ENCODE measurements at places on chromosomes 12 and 14.

- DNase-seq = no peak
Observed at GRCh38 chr12:104969343-104969742, 11.3 kb upstream of the SLC41A2 start.

DNA sequence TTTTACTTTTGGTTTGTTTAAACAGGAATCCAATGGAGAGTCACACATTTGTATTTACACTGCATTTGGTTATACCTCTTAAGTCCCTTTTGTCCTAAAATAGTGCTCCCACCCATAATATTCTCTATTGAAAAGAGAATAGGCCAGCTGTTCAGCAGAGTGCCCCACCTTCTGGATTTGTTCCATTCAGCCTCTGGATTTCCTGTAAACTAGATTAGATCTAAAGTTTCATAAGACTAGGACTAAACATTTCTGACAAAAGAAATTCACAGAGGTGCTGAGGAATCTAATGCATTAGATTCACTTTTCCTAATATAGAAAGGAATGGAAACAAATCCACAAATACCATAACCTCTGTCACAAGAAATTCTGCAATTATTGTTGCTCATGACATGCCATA lies 38.1 kb downstream of the GCH1 start:
- no peak for DNase-seq

- DNase-seq = no peak
Observed at GRCh38 chr12:104122298-104122697, 15.7 kb downstream of the NFYB start.

GRCh38 chr12:26122681-26123481 lies 2.0 kb downstream of the BHLHE41 start:
- peak; percentile 45 for DNase-seq

DNA sequence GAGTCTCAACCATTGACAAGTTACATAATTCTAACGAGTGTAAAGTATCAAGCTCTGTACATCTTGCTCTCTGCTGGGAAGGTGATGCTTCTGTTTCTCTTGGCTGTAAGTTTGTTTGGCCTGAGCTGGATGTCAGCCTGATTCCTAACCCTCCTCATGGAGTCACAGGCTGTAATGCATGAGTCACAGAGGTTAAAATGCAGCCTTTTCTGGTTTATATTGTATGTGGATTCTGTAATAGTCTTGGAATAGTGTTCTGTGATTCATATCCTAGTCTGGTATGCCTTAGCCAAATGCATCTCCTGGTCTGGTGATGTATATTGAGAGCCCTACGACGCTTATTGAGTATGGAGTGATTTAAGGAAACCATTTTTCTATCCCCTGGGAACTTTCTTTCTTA lies 104.5 kb upstream of the FRMD6 start:
- no peak for DNase-seq

DNA sequence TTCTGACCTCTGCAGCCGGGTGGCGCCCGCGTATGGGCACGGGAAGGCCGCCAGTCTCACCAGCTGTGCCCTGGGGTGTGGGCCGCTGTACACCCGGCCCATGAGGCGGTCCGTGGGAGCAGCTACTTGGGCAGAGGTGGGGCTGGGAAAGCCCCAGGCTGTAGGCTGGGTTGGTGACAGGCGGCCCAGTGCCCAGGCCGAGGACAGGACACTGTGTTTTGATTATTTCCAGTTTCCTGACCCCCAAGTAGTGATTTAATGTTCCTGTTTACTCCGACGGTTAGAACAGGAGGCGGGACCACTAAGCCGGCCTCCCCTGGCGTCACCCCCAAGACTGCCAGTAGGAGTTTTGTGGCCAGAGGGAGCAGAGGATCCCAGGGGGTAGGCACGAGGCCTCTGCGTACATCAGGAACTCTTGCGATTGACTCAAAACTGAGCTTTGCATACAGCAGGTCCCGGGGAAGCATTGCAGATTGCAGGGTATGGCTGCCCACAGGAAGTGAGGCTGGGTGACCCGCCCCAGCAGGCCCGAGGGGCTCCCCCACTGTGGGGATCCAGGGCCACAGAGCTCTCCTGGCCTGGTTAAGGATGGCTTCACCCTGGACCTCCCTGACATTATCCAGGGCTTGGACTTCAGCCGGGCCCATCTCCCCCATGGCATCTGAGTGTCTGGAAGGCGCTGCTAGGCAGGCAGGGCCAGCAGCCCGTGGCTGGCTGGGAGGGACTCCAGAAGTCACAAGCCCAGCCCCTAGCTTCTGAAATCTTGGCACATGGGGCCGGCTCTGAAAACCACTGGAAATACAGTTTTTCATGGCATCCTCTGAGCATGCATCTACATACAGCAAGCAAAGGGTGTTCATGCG lies 42.5 kb upstream of the DIO3 start:
- DNase-seq = no peak

DNA sequence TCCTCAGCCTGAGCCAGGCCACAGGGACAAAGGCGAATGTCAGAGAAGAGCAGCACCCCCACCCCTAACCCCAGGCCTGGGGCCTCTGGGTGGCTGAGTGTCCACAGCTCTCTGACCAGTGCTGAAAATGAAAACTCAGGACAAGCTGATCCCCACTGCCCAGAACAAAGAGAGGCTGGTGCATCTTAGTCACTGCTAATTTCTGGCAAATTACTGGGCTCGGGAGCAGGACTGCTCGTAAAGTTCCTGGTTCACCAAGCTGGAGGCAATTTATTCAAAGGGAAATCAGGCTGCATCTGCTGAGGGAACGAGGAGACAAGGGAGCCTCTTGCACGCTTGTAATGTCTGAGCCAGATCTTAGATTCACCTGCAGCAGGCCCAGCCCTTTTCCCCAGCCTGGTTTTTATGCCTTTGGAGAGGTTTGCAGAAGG lies 43.2 kb downstream of the CALM1 start:
- DNase-seq = no peak

GRCh38 chr12:24921251-24922038 lies 27.5 kb downstream of the BCAT1 start:
- no peak for DNase-seq

GRCh38 chr12:14936224-14936861 lies 2.0 kb downstream of the ERP27 start:
- no peak for DNase-seq

GRCh38 chr12:32589165-32589865 lies 89.8 kb upstream of the DNM1L start:
- DNase-seq = no peak

Data from activated CD4-positive, alpha-beta T cell treated with anti-CD3 and anti-CD28 coated beads for 48 hours (primary cell).